ENCODE measurements at places on chromosomes 2 and 18.
A peak's percentile ranks its signal among the peaks of the same experiment; 100 is the strongest.

GRCh38 chr2:167001165-167001564, 112.9 kb downstream of the XIRP2 start:
- DNase-seq, result no peak

DNA sequence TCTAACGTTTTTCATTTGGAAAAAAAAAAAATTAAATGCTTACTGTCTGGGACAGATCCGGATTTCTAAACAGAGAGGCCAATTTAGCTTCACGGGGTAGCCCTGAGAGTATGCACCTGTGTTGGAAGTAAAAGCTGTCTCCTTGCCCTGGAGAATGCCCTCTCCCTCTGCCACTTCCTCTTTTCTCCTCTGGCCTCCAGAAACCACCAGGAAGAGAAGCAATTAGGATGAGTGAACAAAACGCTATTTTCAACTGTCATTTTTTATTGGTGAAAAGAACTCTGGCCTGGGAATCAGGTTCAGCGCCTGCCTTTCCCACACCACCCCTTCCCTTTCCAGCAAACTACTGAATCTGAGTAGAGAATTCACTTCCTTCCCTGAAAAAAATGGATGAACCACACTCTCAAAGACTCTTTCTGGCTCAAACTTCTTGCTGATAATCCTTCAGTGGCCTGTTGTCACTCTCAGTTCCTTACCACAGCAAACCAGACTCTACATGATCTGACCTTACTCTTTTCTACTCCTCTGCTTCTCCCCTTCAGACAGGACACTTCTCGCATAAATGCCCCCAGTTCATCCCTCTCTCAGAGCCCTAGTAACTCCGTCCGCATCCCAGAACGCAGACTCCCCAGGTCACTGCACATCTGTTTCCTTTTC, 29.8 kb downstream of the KLF7 start:
- DNase-seq, result no peak

DNA sequence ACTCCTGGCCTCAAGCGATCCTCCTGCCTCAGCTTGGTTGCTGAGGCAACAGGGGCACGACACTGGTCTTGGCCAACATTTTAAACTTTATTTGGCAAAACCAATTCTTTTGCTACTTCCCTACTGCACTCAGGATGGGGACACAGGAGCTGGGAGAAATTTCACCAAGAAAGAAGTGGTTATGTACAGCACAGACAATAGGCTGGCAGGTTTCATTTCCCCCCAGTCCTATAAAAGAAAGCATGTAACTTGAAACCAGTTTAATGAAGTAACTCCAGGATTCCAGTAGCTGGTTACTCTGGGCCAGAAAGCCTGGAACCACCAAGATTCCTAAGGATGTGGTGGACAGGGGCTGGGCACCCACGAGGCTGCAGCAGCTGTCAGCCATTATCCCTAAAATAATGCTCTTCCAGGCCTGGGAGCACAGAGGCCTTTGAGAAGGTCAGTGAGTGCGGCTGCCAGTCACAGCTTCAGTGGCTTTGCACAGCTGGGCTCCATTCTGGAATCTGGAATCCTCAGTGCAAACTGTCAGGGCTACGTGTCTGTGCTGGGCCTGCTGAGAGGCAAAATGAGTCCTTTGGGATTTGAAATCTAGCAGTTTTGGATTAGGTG, 142.3 kb upstream of the ITGA6 start:
- peak; percentile 48 for DNase-seq

DNA sequence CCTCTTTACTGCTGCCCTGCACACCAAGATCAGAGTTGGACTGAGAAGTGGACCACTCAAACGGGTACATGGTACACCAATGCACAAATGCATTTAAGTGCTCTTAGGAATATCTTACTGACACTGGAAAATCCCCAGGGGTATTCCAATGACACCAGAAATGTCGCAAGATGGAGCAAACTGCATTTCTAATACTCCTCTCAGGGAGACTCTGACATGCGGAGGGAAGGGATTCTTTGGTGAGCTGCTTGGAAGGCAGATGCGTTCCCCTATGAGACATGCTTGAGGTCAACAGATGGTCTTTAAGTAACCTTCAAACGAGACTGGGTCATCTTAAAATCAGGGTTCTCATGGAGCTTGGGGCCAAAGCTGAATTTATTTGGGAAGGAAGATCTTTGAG, 521.8 kb upstream of the TCF4 start:
- no peak for DNase-seq

- no peak for DNase-seq
Measured at GRCh38 chr2:241967467-241968144, 98.1 kb downstream of the RTP5 start.

GRCh38 chr2:239359196-239359912, 41.5 kb downstream of the HDAC4 start:
- no peak for DNase-seq

- DNase-seq, result no peak
Measured at GRCh38 chr2:56315376-56315775, 131.6 kb downstream of the CCDC85A start.

DNA sequence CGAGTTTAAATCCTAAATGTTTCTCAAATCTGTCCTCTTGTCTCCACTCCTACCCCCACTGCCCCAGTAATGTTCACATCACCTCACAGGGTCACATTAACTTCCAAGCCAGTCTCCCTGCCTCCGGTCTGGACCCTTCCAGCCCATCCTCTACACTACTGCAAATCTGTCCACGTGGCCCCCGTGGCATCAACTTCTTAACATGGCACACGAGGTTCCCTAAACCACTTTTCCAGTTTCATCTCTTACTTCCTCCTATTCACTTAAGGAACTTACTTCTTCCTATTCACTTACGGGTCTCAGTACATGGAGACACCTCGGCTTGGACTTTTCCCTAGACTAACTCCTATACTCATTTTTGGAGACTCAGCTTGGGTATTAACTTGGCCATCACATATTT, 27.0 kb downstream of the MRPL33 start:
- no peak for DNase-seq

DNA sequence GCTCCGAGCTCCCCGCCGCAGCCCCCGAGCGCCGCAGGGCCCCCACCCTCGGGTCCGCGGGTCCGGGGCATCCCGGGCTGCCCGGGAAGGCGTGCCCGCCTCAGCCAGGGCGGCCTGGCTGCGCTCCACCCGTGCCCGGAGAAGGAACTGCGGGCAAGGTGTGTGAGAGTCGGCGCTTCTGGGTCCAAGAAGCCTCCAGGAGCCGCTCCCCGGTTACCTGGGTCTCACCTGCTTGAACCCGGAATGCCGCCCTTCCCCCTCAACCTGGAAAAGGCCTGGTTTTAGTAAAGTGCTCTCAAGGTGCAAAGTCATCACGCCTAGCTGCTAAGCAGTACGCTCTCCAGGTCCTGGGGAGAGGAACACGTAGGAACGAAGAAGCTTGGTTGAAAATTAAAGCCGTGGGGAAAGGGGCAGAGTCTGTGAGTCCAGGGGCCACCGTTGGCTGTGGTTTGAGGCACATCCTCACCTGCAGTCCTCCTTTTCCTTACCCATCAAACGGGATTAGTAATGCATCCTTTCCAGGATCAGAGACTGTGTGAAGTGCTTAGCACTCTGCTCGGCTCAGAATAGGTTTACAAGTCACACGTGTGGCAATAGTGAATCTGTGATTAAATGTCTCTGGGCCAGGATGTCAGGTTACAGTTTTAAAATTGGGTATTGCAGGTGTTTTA, 1.2 kb downstream of the ASAP2 start:
- peak; percentile 53 for DNase-seq

DNA sequence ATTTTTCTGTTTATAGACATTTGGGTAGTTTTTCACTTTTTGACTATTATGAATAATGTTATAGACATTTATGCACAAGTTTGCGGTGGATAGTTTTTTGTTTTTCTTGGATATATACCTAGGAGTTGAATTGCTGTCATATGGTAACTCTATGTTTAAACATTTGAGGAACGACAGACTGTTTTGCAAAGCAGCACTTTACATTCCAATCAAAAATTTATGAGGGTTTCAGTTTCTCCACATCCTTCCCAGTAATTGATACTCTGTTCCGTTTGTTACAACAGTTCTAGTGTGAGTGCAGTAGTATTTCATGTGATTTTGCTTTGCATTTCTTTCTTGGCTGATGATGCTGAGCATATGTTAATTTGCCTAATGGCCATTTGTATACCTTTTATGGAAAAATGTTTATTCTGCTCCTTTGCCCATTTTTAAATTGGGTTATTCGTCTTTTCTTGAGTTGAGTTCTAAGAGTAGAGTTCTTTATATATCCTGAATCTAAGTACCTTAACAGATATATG, 617.3 kb upstream of the LRATD1 start:
- DNase-seq, result peak; percentile 11

DNA sequence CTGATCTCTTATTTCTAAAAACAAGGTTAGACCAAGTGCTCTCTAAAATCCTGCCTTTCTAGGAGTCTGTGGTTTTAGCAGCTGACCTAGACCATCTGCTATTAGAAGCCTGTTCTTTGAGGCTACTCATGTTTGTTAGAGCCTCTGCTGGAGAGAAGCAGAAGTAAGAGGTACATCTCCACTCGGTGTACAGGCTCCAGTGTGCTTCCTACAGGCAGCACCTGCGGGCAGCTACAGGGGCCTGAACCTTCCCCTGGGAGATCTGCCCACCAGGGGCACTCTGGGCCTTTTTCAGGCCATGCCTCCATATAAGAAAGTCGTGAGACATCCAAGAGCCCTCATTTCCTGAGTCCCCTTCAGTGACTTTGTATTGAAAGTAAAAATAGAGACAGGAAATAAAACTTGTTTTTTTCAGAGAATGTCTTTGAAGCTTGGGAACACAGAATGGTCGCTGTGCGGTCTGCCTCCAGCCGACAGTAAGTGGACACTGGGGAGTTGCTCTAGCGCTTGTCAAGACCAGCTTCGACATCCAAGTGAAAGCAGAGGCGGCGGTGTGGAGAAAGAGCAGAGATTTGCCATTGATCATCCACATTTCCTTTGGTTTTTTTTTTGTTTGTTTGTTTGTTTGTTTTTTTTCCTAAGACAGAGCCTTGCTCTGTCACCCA, 31.7 kb downstream of the ONECUT2 start:
- no peak for DNase-seq

DNA sequence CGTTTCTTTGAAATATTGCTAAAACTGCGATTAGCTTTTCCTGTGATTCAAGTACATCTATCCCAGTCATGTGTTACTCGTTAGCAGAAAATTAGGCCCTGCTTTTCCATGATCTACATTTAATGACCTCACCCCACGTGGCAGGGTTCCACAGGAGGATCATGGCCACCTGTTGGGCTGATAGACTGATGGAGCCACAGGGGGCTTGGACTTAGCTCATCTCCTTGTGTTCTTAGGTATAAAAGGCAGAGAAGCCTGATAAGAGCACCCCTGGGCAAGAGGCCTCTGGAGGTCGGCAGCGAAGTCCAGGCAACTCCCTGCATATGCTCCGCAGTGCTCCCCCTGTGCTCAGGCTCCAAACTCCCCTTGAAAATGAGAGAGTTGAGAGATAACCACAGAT, 12.9 kb downstream of the FZD7 start:
- no peak for DNase-seq

- no peak for DNase-seq
Measured at GRCh38 chr18:13548106-13548819, 178.1 kb downstream of the FAM210A start.

GRCh38 chr18:3983351-3983969, 471.6 kb downstream of the DLGAP1 start:
- peak; percentile 37 for DNase-seq

- no peak for DNase-seq
Measured at GRCh38 chr18:42305869-42306593, 351.0 kb downstream of the PIK3C3 start.

- DNase-seq, result no peak
Measured at GRCh38 chr2:176427549-176427948, 158.3 kb downstream of the MTX2 start.

DNA sequence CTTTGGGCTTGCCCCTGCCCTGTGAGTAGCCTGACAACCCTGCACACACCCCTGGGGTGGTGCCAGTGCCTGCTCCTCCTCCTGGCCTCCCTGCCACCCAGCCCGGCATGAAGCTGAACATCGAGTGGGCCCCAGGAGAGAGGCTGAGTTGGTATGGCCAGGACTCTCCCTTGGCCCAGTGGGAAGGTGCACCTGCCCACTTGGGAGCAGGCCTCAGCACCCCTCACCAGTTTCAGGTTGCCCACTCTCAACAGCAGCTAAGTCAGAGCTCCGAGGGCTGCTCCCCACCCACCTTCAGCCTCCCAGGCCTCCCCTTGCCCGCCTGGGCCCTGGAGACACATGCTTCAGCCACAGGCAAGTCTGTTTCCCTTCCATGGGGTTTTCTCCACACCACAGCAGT, 203.1 kb downstream of the KLHL29 start:
- no peak for DNase-seq

DNA sequence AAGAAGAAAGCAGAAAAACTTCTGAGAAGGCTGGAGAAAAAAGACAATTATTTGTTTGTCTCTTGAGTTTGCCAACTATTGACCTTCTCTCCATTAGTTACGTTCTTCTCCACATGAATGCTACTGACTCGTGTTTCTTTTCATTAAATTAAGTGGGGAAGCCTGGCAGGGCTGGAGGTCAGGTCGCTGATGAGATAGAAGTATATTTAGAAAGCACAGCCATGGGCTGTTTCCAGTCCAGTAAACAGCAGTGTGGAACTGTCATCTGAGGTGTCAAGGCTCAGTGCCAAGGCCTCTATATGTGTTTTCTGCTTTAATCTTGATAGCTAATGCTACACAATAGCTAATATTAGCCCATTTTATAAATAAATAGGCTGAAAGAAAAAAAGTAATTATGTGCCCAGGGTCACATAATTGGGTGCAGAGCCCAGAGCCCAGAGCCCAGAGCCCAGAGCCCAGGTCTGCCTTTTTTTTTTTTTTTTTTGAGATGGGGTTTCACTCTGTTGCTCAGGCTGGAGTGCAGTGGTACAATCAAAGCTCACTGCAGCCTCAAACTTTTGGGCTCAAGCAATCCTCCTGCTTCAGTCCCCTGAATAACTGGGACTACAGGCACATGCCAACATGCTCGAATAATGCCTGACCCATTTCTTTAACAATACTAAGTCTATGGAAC, 6.3 kb downstream of the MSGN1 start:
- no peak for DNase-seq

GRCh38 chr2:42906557-42907411, 114.4 kb upstream of the HAAO start:
- DNase-seq, result no peak

- no peak for DNase-seq
Measured at GRCh38 chr2:118584062-118584749, 263.2 kb downstream of the EN1 start.

DNA sequence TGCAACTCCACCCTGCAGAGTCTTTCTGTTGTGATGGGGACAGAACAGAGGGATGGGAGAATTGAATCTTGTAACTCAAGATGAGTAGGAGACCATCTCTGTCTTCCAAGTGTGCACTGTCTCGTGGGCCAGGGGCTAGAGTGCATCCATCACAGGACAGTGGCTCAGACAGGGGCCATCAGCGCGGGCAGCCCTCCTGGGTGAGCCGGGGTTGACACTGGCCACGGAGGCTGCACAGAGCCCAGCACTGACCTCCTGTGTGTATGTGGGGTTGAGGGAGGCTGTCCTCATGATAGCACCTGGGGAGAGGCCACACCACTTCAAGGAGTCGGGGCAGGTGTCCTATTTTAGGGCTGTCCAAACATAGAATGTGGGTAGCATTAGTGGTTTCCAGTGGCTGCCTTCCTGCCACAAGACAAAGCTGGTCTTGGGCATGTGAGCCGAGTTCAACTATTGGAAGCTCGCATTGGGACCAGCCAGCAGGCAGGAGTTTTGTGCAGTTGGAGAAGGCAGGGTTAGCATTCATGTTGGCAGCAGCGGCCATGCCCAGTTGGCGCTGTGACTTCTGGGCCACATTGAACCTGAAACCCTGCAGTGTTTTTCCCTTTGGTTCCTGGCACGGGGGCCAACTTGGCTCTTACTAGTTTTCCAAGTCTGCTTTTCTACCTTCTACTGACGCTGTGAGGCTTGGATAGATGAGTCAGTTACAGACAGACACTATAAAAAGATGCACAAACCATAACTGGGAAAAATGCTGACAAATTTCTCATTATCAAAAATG, 45.3 kb downstream of the ACOXL start:
- DNase-seq, result no peak

GRCh38 chr2:54271843-54272627, 16.0 kb upstream of the TSPYL6 start:
- no peak for DNase-seq

Measured in PC-3 (cell line).